Omental fat pad (tissue), 4 donors: ENCODE measurements at places on chromosomes 3 and 15. TPM values are rescaled to one million over a fixed set of nuclear protein-coding genes. Genes with fewer than 3 reads are reported as not detected.

GRCh38 chr3:110576960-110577359, 494.7 kb upstream of the NECTIN3 start:
- DNase-seq: no peak

GRCh38 chr15:96261575-96262034, 68.9 kb upstream of the NR2F2 start:
- DNase-seq: no peak

DNA sequence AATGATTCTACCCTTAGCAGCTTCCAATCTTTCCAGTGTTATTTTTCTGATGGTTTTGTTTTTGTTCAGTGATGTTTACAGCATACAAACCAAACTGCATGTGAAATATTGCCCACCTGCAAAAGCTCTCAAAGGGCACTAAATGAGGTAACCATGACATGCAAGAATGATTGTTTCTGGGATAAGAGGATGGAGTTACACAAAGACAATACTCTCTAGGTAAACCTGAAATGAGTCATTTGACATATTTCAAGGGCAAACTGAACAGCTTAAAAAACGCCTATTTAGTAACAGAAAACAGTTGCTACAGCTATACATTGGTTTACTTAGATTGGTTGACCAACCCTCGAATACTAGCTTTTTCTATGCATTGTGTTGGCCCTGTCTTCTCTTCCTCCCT, 481.7 kb downstream of the ZPLD1 start:
- DNase-seq: no peak

- DNase-seq: no peak
Observed at GRCh38 chr3:81743096-81744025, 18.1 kb downstream of the GBE1 start.

- DNase-seq: no peak
Observed at GRCh38 chr3:130354430-130354829, 9.0 kb downstream of the COL6A5 start.

GRCh38 chr15:48025118-48025517, 95.7 kb upstream of the SLC24A5 start:
- DNase-seq: no peak

- peak; percentile 27 for DNase-seq
Observed at GRCh38 chr3:54988838-54989630, 61.2 kb upstream of the LRTM1 start.

- DNase-seq: no peak
Observed at GRCh38 chr3:40307176-40307575, 2.3 kb upstream of the EIF1B start.

GRCh38 chr3:100448079-100448478, 44.3 kb upstream of the TMEM45A start:
- DNase-seq: no peak

GRCh38 chr15:64490598-64491259, 30.4 kb downstream of the ZNF609 start:
- no peak for DNase-seq

- DNase-seq: no peak
Observed at GRCh38 chr3:39295184-39295775, 15.4 kb upstream of the CX3CR1 start.

- no peak for DNase-seq
Observed at GRCh38 chr3:45915518-45916231, 27.6 kb upstream of the CXCR6 start.

DNA sequence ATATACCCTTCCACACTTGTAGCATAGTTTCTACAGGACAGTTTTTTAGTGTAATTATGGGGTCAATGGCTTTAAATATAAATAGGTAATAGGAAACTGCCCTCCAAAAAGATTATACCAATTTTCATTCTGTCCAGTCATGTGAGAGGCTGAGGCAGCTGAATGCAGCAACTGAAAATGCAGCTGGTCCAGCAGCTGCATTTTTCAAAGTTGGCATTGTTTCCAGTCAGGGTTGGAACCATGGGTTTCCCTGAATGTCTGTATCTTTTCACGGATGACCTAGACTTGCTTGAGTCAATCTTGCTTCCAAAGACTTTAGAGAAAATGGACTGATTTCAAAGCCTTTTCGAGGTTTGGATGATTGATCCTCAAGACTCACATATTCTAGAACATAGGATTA, 9.9 kb upstream of the KNL1 start:
- DNase-seq: no peak

GRCh38 chr3:133276594-133276993, 123.3 kb upstream of the BFSP2 start:
- DNase-seq: no peak

GRCh38 chr15:99399618-99400017, 148.3 kb downstream of the LRRC28 start:
- no peak for DNase-seq

- DNase-seq: no peak
Observed at GRCh38 chr3:172148241-172148640, 108.9 kb downstream of the FNDC3B start.

- no peak for DNase-seq
Observed at GRCh38 chr3:182533394-182533793, 259.9 kb upstream of the ATP11B start.

- no peak for DNase-seq
Observed at GRCh38 chr3:66297900-66298299, 77.1 kb downstream of the SLC25A26 start.

DNA sequence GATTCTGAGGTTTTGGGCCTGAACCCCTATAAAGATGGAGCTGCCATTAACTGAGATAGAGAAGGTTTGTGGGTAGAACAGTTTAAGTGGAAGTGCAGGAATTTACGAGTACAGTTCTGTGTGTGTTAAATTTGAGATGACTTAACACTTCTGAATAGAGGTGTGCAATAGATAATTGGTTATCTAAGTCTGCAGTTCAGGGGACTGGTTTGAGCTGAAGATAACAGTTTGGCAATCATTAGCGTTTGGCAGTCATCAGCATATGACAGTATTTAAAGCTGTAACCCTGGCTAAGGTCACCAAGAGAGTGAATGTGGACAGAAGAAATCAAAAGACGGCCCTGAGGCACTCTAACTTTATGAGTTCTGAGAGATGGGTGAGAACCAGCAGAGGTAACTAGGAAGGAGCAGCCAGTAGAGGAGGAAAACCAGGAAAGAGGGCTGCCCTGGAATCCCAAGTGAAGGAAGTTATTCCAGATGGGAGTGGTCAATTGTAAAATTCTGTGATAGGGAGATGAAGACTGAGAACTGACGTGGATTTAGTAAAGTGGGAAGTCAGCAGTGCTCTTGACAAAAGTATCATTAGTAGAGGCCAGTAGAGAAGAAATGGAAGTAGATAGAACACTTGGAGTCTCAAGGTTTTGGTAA, 8.1 kb downstream of the MYNN start:
- DNase-seq: no peak

- DNase-seq: no peak
Observed at GRCh38 chr15:31974855-31975829, 55.2 kb upstream of the CHRNA7 start.

GRCh38 chr3:8639659-8640000, 5.0 kb downstream of the SSUH2 start:
- DNase-seq: no peak

GRCh38 chr15:52303093-52303772, 7.6 kb upstream of the MYO5C start:
- DNase-seq: no peak

GRCh38 chr3:66693461-66694031, 192.7 kb upstream of the LRIG1 start:
- DNase-seq: no peak

GRCh38 chr15:54640873-54641272, 555.9 kb downstream of the RSL24D1 start:
- DNase-seq: no peak

DNA sequence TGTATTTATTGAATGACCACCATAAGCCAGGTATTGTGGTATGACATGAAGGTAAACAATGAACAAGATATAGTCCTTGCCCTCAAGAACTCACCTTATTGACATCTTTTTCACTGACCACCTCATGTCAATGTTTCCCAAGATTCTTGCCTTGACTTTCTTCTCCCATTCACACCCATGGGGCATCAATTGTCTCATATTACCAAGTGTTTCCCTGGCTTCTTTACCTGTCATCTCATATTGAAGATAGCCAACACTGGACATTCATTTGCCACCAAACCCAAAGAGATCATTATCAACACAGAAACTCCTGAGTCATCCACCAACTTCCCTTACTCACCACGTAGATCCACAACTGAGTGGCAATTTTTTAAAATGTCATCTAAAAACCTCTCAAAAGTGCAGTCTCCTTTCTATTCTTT, 2.2 kb downstream of the EFHB start:
- DNase-seq: no peak

- no peak for DNase-seq
Observed at GRCh38 chr3:111653766-111654165, 58.6 kb upstream of the ZBED2 start.

The C3orf33 gene
- total RNA-seq: 2.2 TPM

The SLC2A2 gene
- total RNA-seq: not detected

The ASB14 gene
- total RNA-seq: not detected

The CCDC13 gene
- 2.2 TPM for total RNA-seq

The PCNP gene
- total RNA-seq: 97.9 TPM

The ACAP2 gene
- 45.6 TPM for total RNA-seq

The SEMA7A gene
- 3.1 TPM for total RNA-seq

The TIGIT gene
- total RNA-seq: 0.19 TPM

The DISP2 gene
- under 0.01 TPM for total RNA-seq

The MYL3 gene
- total RNA-seq: 4.4 TPM

The PPARG gene
- 235 TPM for total RNA-seq

The CLDN11 gene
- total RNA-seq: 52.1 TPM

The CNTN6 gene
- total RNA-seq: not detected

The GMNC gene
- not detected for total RNA-seq

The ACSBG1 gene
- not detected for total RNA-seq

The GPR62 gene
- total RNA-seq: 0.19 TPM

The CACNA2D2 gene
- total RNA-seq: 3.6 TPM
